Activated T-cell treated with anti-CD3 and anti-CD28 coated beads, Interleukin-2, amount 50 U/mL, for 72 hours (primary cell): ENCODE measurements at places on chromosomes 3 and 15.
A peak's percentile ranks its signal among the peaks of the same experiment; 100 is the strongest.

GRCh38 chr3:115071601-115072000, 75.5 kb downstream of the ZBTB20 start:
- DNase-seq, result no peak

DNA sequence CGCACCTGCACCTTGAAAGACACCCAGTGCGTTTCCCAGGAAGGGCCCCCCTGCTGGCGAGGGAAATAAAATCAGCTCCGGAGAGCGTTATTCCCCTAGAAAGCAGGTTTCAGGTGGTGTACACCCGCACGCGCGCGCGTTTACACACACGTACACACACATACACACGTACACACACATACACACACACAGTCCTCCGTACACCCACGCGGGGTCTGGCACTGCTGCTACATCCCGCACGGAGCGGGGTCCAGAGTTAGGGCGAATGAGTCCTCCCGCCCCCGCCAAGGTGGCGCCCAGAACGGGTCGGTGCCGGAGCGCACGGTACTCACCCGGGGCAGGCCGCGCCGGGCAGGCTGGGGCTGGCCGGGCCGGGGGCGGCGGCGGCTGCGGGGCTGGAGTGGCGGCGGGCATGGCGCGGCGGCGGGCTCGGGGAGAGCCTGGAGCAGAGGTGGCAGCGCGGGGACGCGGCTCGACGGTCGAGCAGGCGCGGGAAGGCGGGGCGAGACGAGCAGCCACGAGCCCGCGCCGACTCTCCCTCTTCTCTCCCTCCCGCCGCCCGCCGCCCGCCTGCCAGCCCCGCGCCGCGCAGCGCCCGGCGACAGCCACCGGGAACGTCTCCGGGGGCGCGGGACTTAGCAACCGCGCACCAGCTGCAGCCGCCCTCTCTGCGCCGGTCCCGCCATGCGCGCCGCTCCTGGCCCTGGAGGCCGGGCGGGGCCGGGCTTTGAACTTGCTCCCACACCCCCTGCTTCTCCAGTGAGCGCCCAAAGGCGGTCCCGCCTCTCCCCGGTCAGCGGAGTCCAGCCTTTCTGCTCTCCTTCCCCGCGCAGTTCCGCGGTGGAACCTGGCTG, at the start of gene DCLK3:
Gene DCLK3, minus strand, starts transcription at position 704 of the 854 bp plus-strand sequence. Its CDS starts 290 bp downstream, at position 414.
- peak; percentile 6 for DNase-seq

DNA sequence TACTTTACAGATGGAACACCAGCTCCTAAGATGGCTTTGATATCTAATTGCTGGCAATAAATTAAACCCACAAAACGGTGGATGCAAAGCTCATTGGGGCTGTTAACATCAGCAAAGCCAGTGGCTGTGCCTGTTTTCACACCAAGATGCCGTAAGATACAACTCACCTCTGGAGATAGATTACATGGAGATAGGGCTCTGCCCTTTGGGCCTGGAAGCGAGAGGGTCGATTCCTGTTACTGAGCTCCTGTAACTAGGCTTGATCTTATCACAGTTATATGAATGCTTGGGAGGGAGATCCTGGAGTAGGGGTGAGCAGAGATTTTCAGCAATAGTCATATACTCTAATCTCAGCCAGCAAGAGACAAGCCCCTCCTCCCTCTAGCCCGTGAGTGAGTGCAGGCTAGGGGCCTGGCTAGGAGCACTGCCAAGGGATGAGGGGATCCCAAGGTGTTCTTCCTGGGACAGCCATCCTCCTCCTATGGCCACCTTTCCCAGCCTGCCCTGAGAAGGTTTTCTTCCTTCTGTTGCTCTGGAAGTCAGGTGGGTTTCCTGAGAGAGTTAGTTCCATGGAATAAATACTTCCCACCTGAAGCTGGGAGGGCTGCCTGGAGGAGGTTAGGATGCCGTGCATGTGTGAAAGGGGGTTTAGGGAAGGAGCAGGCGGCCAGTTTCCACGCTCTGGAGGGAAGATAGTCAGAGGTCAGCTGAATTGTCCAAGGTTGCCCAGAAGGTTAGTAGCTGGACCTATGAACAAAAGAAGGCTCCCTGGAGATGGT, 18.1 kb upstream of the DOCK3 start:
- no peak for DNase-seq

- no peak for DNase-seq
Measured at GRCh38 chr15:68612979-68613740, 34.4 kb downstream of the CORO2B start.

- no peak for DNase-seq
Measured at GRCh38 chr3:171956181-171956683, 83.1 kb upstream of the FNDC3B start.

- no peak for DNase-seq
Measured at GRCh38 chr3:86986671-86987420, 4.1 kb downstream of the VGLL3 start.

DNA sequence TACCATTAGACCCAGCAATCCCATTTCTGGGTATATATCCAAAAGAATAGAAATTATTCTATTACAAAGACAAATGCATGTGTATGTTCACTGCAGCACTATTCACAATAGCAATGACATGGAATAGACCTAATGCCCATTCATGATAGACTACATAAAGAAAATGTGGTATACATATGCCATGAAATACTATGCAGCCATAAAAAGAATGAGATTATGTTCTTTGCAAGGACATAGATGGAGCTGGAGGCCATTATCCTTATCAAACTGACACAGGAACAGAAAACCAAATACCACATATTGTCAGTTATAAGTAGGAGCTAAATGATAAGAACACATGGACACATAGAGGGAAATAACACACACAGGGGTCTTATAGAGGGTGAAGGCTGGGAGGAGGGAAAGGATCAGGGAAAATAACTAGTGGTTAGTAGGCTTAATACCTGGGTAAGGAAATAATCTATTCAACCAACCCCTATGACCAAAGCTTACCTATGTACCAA, 366.8 kb downstream of the EDEM1 start:
- no peak for DNase-seq

DNA sequence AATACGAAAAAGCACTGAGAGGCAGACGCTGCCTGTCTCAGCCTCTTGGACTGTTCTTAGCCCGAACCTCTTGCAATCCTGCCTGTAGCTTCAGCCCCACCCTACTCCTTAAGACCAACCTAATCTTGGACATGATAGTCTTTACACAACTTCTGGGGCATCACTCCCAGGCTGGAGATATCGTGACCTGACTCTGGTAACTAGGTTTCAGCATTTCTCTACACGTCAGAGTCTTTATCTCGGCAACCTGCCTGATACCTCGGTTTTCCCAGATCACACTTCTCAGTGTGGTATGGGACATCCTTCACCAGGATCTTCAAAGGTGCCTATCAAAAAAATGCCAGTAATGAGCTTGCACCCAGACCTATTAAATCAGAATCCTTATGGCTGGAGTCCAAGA, 590.2 kb upstream of the KCNMB2 start:
- DNase-seq, result no peak

DNA sequence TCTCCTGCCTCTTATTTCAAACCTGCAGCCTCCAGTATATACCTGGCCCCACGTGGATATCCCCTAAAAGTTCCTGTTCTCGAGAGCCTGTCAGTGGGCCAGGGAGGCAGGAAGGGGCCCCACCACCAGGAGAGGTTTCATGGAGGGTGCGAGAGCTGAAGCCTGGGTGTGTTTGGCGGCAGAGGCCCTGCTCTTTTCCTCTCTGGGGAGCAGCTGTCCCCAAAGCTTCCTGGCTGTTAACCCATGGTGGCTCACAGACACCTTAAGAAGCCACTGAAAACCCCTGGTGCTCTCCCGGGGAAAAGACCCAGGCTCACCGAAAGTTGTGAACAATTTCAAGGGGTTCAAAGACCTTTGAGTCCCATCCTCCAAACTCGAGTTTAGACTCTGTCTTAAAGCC, 1.1 kb downstream of the PRRT3 start:
- DNase-seq, result peak; percentile 40

DNA sequence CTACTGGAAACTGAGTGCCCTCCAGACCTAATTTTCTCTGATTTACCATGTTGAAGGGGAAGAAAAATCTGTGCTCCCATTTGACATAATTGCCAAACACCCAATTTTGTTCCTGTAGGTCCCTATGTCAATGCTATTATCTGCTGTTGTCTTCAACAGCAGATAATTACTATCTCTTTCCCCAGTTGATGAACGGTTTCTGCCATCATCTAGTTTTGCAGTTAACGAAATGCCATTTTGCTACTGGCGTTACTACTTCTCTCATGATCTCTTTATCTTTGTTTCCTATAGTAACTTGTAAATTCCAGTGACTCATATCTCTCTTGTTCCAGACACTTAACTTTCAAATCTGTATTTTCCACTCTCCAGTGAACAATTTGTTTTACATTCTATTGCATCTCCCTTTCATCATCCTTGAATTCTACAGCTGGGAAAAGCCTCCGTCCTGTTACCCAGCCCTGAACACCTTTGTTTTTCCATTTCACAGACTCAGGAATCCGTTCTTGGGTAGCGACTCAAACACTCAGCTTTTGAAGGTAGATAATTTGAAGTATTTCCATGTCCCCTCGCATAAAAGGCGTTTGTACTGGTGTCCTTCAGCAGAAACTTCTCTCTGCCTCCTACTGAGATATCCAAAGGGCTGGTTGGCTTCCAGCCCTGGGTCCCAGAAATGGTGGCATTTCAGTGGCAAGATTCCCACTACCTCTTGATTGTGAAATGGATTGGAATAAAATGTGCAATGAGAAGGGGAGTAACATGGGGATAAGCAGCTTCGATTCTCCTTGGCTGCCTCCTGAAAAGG, 111.7 kb downstream of the FOXB1 start:
- DNase-seq, result no peak

DNA sequence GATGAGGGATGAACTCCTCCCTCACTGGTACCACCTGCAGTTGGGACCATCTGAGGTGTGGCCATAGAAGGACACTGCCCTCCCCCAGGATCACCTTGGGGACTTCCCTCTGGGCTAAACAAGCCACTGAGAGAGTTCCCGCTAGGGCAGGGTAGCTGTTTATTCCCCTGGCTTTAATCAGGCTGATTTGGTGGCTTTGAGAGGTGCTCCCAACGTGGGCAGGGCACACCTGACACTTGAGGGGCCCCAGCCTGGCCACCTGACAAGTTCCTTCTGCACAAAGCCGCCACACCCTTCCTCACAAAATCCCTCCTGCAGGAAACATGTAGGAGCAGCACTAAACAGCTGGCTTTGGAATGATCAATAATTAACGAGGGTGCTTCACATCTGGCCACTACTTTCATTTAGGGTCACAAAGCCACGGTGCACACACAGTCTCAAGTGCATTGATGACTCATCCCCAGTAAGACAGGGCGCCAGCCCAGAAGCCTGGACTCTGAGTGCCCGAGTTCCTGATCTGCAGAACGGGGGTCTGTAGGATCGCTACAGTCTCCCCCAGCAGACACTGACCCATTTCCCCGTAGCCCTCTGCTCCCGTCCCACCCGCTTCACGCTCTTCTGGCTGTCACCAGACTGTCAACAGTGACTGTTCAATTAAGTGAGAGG, 75.1 kb downstream of the ATP10A start:
- no peak for DNase-seq

DNA sequence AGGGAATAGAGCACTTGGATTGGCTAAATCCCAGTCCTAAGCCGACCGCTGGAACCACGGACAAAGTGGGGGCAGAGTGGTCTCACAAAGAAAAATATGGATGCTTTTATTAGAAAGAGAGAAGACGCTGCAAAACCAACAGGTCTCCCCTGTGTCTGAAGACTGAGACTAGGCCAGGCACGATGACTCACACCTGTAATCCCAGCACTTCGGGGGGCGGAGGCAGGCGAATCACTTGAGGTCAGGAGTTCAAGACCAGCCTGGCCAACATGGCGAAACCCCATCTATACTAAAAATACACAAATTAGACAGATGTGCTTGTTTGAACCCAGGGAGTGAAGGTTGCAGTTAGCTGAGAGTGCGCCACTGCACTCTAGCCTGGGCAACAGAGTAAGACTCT, 61.8 kb downstream of the ZDHHC19 start:
- no peak for DNase-seq

DNA sequence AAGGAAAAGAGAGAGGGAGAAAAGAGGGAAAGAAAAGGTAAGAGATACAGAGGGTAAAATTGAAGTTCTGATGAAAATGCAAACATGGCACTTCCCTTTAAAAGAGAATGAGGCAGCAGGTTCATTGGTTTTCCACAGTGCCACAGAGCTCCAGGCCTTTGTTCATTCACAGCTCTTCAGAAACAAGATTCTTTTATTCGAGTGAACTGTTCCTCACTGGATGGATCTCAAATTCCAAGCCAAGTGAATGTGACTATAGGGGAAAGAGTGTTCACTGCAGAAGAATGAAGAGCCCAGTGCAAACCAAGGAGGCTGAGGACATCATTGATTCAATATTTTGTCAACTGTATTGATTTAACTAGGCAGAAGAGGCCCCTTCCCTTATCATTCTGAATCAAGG, 280.3 kb upstream of the PROK2 start:
- no peak for DNase-seq

DNA sequence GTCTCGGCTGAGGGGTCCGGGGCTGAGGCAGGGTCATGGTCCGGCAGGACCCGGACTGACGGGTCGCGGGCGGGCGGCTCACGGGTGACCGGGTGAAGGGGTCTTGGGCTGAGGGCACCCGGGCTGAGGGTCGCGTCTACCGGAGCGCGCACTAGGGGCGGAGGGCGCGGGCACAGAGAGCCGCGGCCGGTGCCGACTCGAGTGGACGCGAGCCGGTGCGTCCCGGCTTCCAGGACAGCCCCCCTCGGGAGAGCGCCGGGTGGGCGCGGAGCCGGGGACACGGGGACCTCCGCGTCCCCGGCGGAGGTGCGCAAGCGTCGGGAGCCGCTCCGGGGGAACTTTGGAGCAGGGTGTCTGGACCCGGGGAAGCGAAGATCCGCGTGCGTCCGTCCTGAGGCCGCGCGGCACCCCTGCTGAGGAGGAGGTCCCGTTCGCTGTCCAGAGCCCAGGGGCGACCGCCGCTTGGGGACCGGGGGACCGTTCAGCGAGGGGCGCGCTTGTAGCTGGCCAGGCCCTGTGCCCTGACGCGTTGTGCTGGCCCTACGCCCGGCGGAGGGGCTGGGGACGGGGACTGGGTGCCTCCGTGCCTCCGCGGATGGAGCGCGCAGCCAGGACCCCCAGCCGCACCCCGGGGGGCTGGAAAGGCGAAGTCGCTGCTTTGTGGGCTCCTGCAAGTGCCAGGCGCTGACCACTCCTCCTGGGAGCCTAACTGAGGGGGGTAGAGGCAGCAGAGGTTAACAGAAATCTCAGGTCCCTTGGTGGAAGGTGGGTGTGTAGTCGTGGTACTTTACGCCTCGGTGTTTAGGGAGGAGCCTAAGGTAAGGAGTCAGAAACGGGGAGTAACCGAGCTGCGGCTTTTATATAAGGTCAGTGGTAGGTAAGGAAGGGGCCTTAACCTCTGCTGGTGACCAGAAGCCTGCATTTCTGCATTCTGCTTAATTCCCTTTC, at the start of gene PPARG:
Gene PPARG, plus strand, starts transcription at position 889 of the 948 bp plus-strand sequence. CDS start 90,642 bp downstream, outside the sequence.
- peak; percentile 23 for DNase-seq
